ENCODE measurements at places on chromosomes 3 and 15. TPM values are rescaled to one million over a fixed set of nuclear protein-coding genes. Genes with fewer than 3 reads are reported as not detected.

DLG1 gene
- 27.7 TPM for polyA plus RNA-seq

MINAR1 gene
- 0.46 TPM for polyA plus RNA-seq

GASK1A gene
- polyA plus RNA-seq = 1.9 TPM

GRCh38 chr3:37970802-37971201, 19.8 kb upstream of the VILL start:
- no peak for DNase-seq

- no peak for DNase-seq
Measured at GRCh38 chr3:127467391-127467790, 123.1 kb downstream of the TPRA1 start.

Data from brain (organoid and tissue), 16 donors.